NCI-H2029 (cell line): ENCODE measurements at places on chromosomes 12 and 14.

DNA sequence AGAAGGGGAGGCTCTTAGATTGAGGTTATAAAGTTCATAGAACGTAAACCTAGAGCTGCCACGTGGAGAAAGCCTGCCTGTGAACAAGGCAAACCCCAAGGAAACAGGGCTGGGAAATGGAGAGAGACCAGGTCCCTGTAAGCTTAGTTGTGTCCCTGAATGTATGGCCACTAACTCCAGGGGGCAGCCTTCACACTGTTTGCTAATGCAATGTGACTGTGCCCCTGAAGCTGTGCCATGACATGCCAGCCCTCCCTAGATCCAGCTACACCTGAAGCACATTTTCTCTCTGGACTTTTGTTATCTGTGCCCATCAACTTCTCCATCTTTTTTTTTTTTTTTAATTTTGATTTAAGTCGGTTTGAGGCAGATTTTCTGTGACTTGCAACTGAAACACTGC lies 60.6 kb upstream of the TMCC3 start:
- no peak for DNase-seq

- DNase-seq, result no peak
Observed at GRCh38 chr14:92456215-92457015, 57.2 kb upstream of the RIN3 start.

DNA sequence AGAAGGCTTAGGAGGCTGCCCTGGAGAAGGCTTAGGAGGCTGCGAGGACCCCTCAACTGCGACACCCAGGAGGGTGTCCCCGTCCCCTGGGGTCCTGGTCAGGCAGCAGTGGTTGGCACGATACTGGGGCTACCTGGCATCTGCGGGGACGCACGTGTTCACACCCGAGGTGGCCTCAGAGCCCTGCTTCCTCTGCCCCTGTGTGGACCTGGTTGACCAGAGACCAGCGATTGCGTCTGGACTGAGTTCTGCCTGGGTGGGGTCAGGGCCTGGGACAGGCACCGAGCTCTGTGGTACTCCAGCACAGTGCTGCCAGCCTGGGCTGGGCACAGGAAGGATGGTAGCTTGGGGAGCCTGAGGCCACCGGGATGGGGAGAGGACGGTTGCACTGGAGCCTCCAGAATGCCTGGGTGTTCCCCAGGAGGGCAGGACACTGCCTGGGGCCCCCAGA lies 735 bp downstream of the ASPG start:
- no peak for DNase-seq

- DNase-seq, result no peak
Observed at GRCh38 chr12:1838994-1839365, 18.6 kb downstream of the LRTM2 start.

DNA sequence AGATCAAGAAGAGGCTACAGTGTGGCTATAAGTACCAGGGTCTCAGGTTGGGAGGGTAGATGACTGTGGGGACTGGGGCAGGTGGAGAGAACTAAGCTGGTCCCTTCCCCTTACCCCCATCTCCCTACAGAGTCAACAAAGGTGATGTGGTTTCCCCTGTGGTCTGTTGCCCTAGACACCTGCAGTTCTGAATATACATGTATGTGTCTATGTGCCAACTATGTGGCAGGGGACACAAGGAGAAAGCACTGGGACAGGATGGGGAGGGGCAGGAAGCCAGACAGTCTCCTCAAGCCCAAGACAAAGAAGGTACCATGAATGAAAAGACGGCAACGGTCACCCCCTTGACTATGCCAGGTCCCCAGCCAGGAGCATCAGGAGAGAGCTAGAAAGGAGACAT lies 4.5 kb upstream of the HDAC7 start:
- DNase-seq, result no peak

- no peak for DNase-seq
Observed at GRCh38 chr14:100762901-100763300, 36.2 kb downstream of the DLK1 start.
